ENCODE measurements at places on chromosomes 1 and 21. TPM values are rescaled to one million over a fixed set of nuclear protein-coding genes. Genes with fewer than 3 reads are reported as not detected.

The KCNN3 gene
- not detected for polyA plus RNA-seq

The ANKRD34A gene
- not detected for polyA plus RNA-seq

The CAMK1G gene
- not detected for polyA plus RNA-seq

The LHX8 gene
- not detected for polyA plus RNA-seq

The SPRR2E gene
- not detected for polyA plus RNA-seq

The HPCA gene
- not detected for polyA plus RNA-seq

The KIF26B gene
- polyA plus RNA-seq, result 0.01 TPM

The DIO1 gene
- polyA plus RNA-seq, result 0.73 TPM

The FAM167B gene
- polyA plus RNA-seq, result not detected

The FMN2 gene
- not detected for polyA plus RNA-seq

The KRTAP12-2 gene
- polyA plus RNA-seq, result not detected

The COA7 gene
- polyA plus RNA-seq, result 6.2 TPM

The FLG2 gene
- polyA plus RNA-seq, result not detected
